ENCODE measurements at places on chromosomes 7 and 10. TPM values are rescaled to one million over a fixed set of nuclear protein-coding genes. Genes with fewer than 3 reads are reported as not detected.
A peak's percentile ranks its signal among the peaks of the same experiment; 100 is the strongest.

DNA sequence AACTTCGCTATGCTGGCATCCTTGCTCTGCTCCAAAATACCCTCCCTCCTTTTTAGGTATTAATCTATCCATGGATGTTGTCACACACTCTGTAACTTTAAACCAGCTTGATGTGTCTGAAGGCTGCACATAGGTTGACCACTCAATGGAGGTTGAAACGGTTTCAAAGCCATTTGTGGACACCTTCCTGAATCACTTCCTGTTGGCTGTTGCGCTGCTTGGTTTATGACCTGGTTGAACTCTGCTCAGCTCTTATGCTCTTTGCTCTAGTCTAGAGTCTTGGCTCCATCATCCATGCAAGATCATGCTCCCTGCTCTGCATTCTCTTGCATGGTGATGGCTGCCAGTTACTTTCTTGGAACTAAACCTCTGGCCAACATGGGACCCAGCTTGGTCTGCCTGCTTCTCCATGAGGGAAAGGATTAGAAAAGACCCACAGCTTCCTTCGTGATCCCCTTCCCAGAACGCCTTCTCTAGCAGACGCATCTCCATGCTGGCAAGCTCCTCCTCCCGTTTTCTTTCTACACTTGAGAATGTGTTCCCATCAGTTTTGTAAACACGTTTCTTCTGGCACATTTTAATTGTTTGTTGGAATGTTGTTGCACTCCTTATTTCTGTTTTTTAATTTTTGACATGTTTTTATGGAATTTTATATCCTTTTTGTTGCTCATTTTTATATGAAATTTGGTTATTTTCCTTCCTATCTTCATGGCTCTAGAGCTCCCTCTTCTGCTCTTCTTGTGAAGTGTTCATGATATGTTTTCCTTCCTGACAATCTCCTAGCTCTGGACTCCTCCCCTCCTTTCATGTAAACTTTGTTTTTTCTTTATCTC, 149.8 kb downstream of the XPNPEP1 start:
- H3K27ac ChIP-seq, result no peak overlapping the region
- no peak overlapping the region for H3K4me3 ChIP-seq
- H3K36me3 ChIP-seq, result no peaks in the 10 kb centered on the region
- no peak for DNase-seq
- H3K4me1 ChIP-seq, result no peaks in the 10 kb centered on the region

DNA sequence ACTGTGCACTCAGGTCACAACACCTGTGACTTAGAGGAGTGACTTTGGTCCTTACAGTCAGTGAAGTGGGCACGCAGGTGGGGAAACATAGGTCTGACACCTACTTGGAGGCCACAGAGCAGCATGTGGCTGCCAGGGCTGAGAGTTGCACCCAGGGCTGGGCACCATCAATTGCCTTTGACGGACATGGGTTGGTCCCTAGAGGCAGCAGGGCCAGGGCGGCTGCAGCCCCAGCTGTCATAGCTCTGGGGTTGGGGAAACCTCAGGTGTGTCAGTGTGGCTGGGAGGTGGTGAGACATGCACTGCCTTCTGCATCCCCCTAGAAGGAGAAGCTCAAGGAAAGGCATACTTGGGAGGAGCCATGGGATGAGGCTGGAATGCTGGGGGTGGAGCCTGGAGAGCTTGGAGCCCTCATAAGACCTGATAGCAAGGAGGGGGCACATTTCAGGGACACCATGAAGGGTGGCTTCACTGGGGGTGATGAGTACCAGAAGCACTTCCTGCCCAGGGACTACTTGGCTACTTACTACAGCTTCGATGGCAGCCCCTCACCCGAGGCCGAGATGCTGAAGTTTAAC, at the start of gene INMT:
INMT (plus strand) TSS at position 440 of the 578 bp plus-strand sequence; CDS start at position 456, 16 bp downstream.
- peaks cover 46% of the 10 kb centered on the region for H3K4me1 ChIP-seq
- H3K27me3 ChIP-seq, result no peaks in the 10 kb centered on the region
- no peak for DNase-seq
- H3K4me3 ChIP-seq, result peak within 1 kb of the TSS; percentile 48
- H3K36me3 ChIP-seq, result no peaks in the 10 kb centered on the region
- peak within 1 kb of the TSS; percentile 66 for H3K27ac ChIP-seq

DNA sequence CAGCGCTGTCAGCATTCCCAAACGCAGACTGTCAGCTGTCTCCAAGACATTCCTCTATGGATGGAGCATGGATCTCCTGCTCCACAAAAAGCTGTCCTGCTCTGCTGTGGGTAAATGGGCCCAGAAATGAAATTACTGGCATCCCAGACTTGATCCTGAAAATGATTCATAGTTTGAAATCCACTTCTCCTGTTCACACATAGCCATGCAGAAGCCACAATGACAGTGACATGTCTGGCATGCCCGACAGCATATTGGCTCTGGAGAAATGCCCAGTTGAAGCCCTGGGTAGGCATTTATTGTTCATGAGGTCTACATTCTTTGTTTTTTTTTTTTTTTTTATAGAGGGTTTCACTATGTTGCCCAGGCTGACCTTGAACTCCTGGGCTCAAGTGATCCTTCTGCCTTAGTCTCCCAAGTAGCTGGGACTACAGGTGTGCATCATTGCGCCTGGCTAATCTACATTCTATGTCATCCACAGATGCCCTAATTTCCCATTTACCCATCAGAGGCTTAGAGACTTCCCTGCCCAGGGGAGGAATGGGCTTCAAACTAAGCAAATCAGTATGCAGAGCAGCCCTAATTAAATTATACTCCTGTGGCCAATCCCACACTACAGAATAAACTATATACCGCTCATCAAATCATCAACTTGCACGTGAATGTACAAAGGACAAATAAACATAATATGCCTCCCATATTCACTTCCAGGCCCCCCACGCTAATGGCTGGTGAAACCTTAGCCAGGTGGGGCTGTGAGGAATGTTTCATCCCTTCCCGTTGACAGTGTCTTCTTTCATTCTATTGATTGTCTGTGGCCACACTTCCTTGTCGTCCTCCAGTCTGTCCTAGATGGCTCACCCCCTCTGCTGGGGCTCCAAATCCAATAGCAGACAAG, 61.8 kb upstream of the EEPD1 start:
- no peak overlapping the region for H3K27ac ChIP-seq
- H3K4me1 ChIP-seq, result no peaks in the 10 kb centered on the region
- no peaks in the 10 kb centered on the region for H3K36me3 ChIP-seq
- no peak overlapping the region for H3K4me3 ChIP-seq
- H3K27me3 ChIP-seq, result no peaks in the 10 kb centered on the region

DNA sequence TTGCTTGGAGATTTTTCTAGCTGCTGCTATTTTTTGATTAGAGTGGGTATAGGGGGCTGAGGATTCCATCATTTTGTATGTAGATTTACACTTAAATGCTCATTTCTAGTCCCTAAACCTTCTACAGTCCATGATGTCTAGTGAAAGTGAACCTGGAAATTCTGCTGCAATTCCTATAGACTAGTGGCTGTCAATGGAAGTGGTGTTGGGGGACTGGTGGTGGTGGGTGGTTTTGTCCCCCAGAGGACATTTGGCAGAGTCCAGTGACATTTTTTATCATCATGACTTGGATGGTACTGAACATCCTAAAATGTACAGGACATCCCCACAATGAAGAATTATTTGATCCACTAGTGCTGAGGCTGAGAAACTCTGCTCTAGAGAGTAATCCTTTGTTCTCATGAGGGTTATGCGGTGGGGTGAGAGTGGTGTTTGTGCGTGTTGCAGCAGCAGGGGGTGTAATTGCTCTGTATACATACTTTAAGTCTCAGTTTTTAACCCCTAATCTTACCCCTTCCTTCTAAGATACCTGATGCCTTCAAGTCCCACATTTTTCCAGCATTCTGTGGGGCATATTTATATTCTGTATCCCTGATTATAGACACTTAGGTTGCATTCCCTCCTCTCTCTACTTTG, 35.0 kb downstream of the KIF11 start:
- H3K4me3 ChIP-seq, result no peak overlapping the region
- H3K36me3 ChIP-seq, result no peaks in the 10 kb centered on the region
- H3K27me3 ChIP-seq, result no peaks in the 10 kb centered on the region
- DNase-seq, result no peak

The CHAT gene
- not detected for total RNA-seq
